ENCODE measurements at places on chromosomes 4 and X.

DNA sequence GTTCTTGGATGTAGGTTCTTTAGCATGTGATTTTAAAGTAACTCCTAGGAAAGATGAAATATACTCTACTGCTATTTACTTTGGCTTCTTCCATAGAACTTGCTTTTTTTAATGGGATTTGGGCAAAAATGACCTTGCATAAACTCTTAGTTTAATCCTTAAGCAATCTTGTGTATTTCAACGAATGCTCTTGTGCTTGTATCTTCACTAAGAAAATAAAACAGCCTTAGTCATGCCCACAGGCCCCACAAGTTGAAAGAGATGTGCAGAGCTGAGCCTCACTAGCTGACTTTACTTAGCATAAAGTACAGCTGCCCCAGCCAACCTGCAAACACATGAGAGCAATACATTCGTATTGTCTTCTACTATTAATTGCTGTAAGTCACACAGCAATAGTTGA is 1609.2 kb downstream of the STIM2 start:
- H3K4me1 ChIP-seq = no peaks in the 10 kb centered on the region
- no peaks in the 10 kb centered on the region for H3K27me3 ChIP-seq
- DNase-seq = no peak

GRCh38 chr4:109559625-109559982 is 442 bp upstream of the MCUB start:
- DNase-seq = no peak
- H3K4me3 ChIP-seq = peak overlapping the region; percentile 75
- H3K27me3 ChIP-seq = no peaks in the 10 kb centered on the region
- H3K4me1 ChIP-seq = no peaks in the 10 kb centered on the region
- peak overlapping the region; percentile 82 for H3K27ac ChIP-seq

GRCh38 chr4:6437826-6438238 is 34.6 kb downstream of the PPP2R2C start:
- H3K36me3 ChIP-seq = no peaks in the 10 kb centered on the region
- no peaks in the 10 kb centered on the region for H3K4me1 ChIP-seq
- no peaks in the 10 kb centered on the region for H3K27me3 ChIP-seq
- no peak overlapping the region for H3K27ac ChIP-seq

- H3K4me3 ChIP-seq = no peak overlapping the region
- H3K4me1 ChIP-seq = no peaks in the 10 kb centered on the region
- no peaks in the 10 kb centered on the region for H3K36me3 ChIP-seq
These were observed 4.3 kb upstream of the TLR6 start for GRCh38 chr4:38860788-38861424.

DNA sequence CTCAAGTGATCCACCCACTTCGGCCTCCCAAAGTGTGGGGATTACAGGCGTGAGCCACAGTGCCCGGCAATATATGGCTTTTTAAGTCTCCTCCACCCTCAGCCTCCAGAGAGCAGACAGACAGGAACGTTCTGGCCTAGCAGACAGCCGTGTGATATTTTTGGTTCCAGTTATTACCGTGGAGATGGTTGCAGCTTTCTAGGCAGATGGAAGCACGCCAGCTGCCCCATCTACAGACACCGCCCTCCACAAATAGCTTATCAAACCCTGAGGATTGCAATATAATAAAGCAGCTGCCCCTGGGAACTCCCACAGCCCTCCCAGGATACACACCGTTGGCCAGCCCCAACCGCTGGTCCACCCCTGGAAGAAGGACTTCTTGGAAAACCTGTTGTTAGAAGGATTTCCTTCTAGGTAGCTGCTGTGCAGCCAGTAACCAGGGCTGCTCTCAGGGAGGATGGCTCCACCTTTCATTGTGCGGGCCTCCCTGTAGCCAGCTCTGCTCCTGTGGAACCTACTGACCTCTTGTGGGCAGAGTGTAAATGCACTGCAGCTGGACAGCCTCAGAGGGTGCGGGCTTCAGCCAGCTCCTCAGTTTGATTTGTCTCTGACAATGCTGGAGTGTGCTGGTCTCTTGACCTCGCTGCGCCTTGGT is 44.0 kb downstream of the SLC25A5 start:
- no peaks in the 10 kb centered on the region for H3K36me3 ChIP-seq
- no peak overlapping the region for H3K4me3 ChIP-seq
- no peaks in the 10 kb centered on the region for H3K27me3 ChIP-seq
- H3K4me1 ChIP-seq = no peaks in the 10 kb centered on the region
- DNase-seq = peak; percentile 41
- no peak overlapping the region for H3K27ac ChIP-seq

- H3K27me3 ChIP-seq = peaks cover 52% of the 10 kb centered on the region
- no peaks in the 10 kb centered on the region for H3K4me1 ChIP-seq
- no peak overlapping the region for H3K4me3 ChIP-seq
- DNase-seq = no peak
- no peaks in the 10 kb centered on the region for H3K36me3 ChIP-seq
- no peak overlapping the region for H3K27ac ChIP-seq
These were observed 28.3 kb upstream of the AP1S2 start for GRCh38 chrX:15882704-15883539.

GRCh38 chr4:112279025-112279881 is 6.5 kb downstream of the TIFA start:
- H3K36me3 ChIP-seq = no peaks in the 10 kb centered on the region
- H3K4me1 ChIP-seq = peaks cover 10% of the 10 kb centered on the region
- peak overlapping the region; percentile 29 for H3K27ac ChIP-seq
- no peaks in the 10 kb centered on the region for H3K27me3 ChIP-seq
- H3K4me3 ChIP-seq = peak overlapping the region; percentile 26
- no peak for DNase-seq

- H3K27me3 ChIP-seq = no peaks in the 10 kb centered on the region
- H3K27ac ChIP-seq = no peak overlapping the region
- no peaks in the 10 kb centered on the region for H3K36me3 ChIP-seq
- no peaks in the 10 kb centered on the region for H3K4me1 ChIP-seq
- no peak overlapping the region for H3K4me3 ChIP-seq
These were observed 1825.1 kb upstream of the IGFBP7 start for GRCh38 chr4:58935332-58935731.

- no peaks in the 10 kb centered on the region for H3K4me1 ChIP-seq
- H3K27me3 ChIP-seq = peaks cover 6% of the 10 kb centered on the region
- no peaks in the 10 kb centered on the region for H3K36me3 ChIP-seq
- no peak overlapping the region for H3K4me3 ChIP-seq
- H3K27ac ChIP-seq = no peak overlapping the region
- no peak for DNase-seq
These were observed 70.6 kb downstream of the ATP11C start for GRCh38 chrX:139862208-139862607.

- no peaks in the 10 kb centered on the region for H3K27me3 ChIP-seq
- no peak overlapping the region for H3K4me3 ChIP-seq
- no peak for DNase-seq
- no peaks in the 10 kb centered on the region for H3K4me1 ChIP-seq
These were observed 30.9 kb downstream of the CAMK2D start for GRCh38 chr4:113730467-113731216.

DNA sequence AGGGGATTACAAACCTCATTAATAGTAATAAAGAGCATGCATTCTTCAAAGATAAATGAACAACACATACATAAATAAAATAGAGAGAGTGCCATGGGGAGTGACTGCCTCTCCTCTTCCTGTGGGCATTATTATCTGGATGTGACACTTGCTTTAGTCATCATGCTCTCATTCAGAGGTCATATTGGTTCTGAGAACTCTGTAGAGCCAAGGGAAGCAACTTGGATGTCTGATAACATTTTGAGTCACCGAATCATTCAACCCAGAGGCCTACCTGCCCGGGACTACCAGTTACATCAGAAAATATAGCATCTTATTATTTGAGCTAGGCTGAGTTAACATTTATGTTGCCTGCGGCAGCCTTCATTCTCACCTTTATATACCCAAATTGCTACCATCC is 489.5 kb downstream of the STIM2 start:
- H3K27me3 ChIP-seq = no peaks in the 10 kb centered on the region
- H3K4me3 ChIP-seq = no peak overlapping the region
- H3K36me3 ChIP-seq = no peaks in the 10 kb centered on the region
- no peak for DNase-seq
- no peaks in the 10 kb centered on the region for H3K4me1 ChIP-seq

- H3K27me3 ChIP-seq = no peaks in the 10 kb centered on the region
- H3K27ac ChIP-seq = no peak overlapping the region
- DNase-seq = no peak
- no peaks in the 10 kb centered on the region for H3K4me1 ChIP-seq
These were observed 46.3 kb upstream of the ARHGEF6 start for GRCh38 chrX:136827026-136827425.

DNA sequence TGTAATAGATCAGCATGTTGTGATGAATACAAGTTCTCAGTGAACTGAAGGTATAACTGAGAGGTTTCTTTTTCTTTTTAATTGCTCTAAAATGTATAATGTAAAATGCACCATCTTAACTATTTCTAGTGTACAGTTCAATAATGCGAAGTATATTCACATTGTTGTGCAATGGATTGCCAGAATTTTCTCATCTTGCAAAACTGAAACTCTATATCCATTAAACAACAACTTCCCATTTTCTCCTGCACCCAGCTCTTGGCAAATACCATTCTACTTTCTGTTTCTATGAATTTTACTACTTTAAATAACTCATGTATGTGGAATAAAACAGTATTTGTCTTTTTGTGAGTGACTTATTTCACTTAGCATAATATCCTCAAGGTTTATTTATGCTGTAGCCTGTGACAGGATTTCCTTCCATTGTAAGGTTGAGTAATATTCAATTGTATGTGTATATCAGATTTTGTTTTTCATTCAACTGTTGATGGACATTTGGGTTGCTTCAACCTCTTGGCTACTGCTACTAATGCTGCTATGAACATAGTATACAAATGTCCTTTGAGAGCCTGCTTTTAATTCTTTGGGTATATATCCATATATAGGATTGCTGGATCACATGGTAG is 53.5 kb upstream of the NPFFR2 start:
- DNase-seq = no peak
- no peaks in the 10 kb centered on the region for H3K27me3 ChIP-seq
- H3K27ac ChIP-seq = no peak overlapping the region
- no peaks in the 10 kb centered on the region for H3K36me3 ChIP-seq
- H3K4me1 ChIP-seq = no peaks in the 10 kb centered on the region
- H3K4me3 ChIP-seq = no peak overlapping the region

GRCh38 chrX:3697701-3698279 is 15.7 kb downstream of the PRKX start:
- H3K4me3 ChIP-seq = peak overlapping the region; percentile 23
- H3K36me3 ChIP-seq = no peaks in the 10 kb centered on the region
- DNase-seq = peak; percentile 53

GRCh38 chr4:150306719-150307118 is 228.5 kb downstream of the DCLK2 start:
- H3K36me3 ChIP-seq = no peaks in the 10 kb centered on the region
- H3K4me1 ChIP-seq = no peaks in the 10 kb centered on the region
- no peak overlapping the region for H3K4me3 ChIP-seq
- DNase-seq = no peak
- H3K27ac ChIP-seq = no peak overlapping the region
- no peaks in the 10 kb centered on the region for H3K27me3 ChIP-seq
